Femur (tissue), 1 donor: ENCODE measurements at places on chromosomes 1 and 21.
A peak's percentile ranks its signal among the peaks of the same experiment; 100 is the strongest.

- no peak for DNase-seq
These were observed 88.9 kb downstream of the XPR1 start for GRCh38 chr1:180720753-180721152.

DNA sequence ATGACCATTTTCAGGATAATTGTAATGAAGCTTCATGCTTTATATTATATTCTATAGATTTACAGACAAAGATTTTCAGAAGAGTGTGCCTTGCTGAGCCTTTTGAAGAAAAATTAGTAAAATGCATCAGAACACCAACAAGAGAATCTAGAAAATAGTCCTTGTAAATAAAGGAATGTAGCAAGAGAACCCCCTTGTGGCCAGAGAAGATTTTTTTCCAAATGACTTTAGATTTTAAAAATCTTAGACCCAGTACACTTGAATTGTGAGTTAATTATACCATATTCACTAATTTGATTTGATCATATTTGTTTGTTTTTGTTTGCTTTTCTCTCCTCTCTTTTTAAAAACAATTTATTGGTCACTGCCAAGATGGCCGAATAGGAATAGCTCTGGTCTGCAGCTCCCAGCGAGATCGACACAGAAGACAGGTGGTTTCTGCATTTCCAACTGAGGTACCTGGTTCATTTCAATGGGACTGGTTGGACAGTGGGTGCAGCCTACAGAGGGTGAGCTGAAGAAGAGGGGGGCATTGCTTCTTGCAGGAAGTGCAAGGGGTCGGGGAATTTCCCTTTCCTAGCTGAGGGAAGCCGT lies 12.8 kb upstream of the IFI44L start:
- DNase-seq, result no peak

GRCh38 chr1:199298825-199299224 lies 660.0 kb downstream of the PTPRC start:
- DNase-seq, result no peak

DNA sequence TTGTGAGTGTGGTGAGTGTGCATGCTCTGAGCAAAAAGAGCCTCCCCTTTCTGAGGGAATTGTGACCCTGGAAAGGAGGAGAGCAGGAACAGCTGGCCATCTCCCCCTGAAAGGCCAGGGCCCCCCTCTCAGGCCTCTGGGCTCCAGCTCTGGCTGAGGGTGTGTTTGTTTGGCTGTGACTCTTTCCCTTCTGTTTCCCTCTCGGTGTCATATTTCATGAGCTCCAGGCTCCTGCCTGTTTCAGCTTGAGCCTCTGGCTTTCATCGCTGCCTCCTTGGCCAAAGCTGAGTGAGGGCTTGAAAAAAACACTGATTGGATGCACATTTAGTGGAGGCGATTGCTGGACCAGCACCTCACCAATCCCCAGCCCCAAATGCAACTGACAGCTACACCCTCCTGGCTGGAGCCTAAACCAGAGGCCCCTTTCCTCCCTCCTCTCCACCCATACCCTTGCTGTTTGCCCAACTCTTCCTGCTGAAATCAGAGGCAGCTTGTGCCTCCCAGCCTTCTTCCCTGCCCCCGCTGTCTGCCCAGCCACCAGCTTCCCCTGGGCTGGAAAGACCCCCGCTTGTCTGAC lies 64.1 kb downstream of the DDR2 start:
- DNase-seq, result peak; percentile 95

- no peak for DNase-seq
These were observed 3.1 kb downstream of the KCTD3 start for GRCh38 chr1:215569986-215570824.

DNA sequence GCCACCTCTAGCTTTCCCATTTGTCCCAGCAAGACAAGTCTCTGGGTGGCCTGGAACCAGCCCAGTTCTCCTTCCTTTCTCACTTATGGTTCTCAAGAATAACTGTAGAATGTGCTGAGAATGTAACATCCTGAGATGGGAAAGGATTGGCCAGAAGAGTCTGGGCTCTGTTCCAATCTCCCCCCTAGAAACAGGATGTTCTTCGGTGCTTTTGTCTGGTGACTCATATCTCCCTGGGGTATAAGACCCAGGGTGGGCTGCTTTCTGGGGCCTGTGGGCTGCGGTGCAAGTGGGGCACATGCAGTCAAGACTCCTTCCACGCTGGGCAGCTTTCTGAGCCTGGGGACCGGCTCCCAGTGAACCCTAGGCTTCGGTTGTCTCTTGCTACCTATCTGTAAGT lies 251.2 kb upstream of the POU3F1 start:
- DNase-seq, result no peak

DNA sequence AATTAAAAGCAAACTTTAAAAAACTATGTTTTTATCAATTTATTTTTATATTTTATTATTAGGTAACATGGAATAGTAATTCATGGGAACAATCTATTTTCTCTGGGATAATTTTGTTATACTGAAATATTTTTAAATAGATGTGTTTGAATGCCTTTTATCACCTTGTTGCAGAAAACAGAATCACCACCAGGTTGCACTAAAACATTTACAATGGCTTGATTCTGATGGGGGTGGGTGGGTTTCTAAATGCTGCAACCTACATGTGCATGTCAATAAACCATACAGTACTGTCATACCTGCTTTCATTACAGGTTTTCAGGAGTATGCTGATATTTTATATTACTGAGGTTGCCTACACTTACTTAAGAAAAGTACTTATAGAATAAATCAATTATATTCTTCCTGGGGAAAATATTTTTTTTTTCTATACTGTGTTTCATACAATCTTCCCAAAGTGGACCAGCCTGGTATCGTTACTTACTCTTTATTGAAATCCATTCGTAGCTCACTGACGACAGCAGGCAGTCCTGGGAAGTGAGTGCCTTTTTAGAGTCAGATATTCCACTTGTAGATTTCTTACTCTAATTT lies 132.8 kb downstream of the PTPRC start:
- DNase-seq, result no peak

- DNase-seq, result no peak
These were observed 55.3 kb downstream of the RRAGC start for GRCh38 chr1:38804062-38804886.
